ENCODE measurements at places on chromosomes 7 and 10. TPM values are rescaled to one million over a fixed set of nuclear protein-coding genes. Genes with fewer than 3 reads are reported as not detected.
A peak's percentile ranks its signal among the peaks of the same experiment; 100 is the strongest.

DNA sequence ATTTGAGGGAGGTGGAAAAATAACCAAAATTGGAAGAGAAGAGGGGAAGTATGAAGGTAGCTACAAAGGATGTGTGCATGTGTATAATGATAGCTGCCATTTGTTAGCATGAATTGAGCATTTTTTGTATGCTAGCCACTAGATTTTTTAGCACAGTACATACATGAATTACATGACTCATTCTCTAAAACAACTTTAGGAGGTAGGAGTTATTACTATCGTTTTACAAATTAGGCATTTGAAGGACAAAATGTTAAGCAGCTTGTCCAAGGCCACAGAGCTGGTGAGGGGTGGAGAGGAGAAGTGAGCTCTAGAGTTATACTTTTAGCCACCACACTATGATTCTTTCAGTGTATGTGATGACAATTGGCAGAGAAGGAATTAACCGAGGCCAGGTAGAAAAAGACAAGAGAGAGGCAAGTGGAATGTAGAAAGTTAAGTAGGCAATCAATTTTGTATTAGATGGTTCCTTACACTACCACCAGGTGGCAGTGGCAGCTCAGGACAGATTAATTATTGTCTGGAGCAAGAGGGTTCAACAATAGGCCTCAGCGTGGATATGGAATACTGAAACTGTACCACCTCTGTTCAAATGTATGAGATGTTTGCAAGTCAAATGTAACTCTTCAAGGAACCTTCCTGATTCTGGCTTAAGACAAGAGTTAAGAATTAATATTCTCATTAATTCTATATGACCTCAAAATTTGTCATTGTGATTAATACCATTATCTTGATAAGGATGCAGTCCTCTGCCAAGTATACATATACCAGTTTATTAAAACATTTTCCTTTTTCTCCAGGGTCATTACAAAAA lies 128.0 kb downstream of the MBL2 start:
- no peaks in the 10 kb centered on the region for H3K36me3 ChIP-seq
- H3K4me3 ChIP-seq: no peak overlapping the region
- H3K4me1 ChIP-seq: no peaks in the 10 kb centered on the region
- DNase-seq: no peak

GRCh38 chr10:59537501-59537900 lies 172.1 kb downstream of the SLC16A9 start:
- H3K27me3 ChIP-seq: no peaks in the 10 kb centered on the region
- H3K4me1 ChIP-seq: no peaks in the 10 kb centered on the region
- no peak overlapping the region for H3K27ac ChIP-seq
- no peaks in the 10 kb centered on the region for H3K36me3 ChIP-seq
- H3K4me3 ChIP-seq: no peak overlapping the region
- no peak for DNase-seq

DNA sequence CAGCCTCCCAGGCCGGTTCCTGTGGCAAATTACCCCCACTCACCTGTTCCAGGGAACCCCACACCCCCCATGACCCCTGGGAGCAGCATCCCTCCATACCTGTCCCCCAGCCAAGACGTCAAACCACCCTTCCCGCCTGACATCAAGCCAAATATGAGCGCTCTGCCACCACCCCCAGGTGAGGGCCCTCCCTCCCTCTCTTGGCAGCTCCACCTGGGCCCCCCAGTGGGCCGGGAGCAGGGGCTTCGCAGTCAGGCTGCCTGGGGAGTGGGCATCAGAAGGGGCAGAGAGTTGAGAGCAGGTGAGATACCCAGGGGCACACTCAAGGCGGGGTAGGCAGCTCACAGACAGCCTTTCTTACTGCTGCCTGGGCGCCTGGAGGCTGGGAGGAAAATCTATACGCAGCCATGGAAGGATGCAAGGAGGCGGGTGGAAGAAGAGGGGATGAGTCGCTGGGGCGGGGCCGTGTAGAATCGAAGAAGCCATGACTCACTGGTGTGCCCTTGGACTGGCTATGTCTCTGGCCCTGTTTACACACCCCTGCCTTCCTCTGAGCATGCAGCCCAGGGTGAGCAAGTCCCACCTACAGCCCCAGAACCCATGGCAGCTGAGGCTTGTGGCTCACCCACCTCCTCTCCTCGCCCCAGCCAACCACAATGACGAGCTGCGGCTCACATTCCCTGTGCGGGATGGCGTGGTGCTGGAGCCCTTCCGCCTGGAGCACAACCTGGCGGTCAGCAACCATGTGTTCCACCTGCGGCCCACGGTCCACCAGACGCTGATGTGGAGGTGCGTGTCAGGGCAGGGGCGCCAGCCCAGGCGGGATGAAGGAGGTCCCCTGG lies 48.6 kb upstream of the PPIF start:
- H3K27me3 ChIP-seq: no peaks in the 10 kb centered on the region
- no peak overlapping the region for H3K4me3 ChIP-seq
- H3K27ac ChIP-seq: no peak overlapping the region
- no peaks in the 10 kb centered on the region for H3K4me1 ChIP-seq

GRCh38 chr10:97321032-97321803 lies 2.1 kb downstream of the FRAT1 start:
- peak overlapping the region; percentile 99 for H3K27ac ChIP-seq
- H3K4me1 ChIP-seq: peaks cover 23% of the 10 kb centered on the region
- peak overlapping the region; percentile 70 for H3K4me3 ChIP-seq
- no peaks in the 10 kb centered on the region for H3K36me3 ChIP-seq

DNA sequence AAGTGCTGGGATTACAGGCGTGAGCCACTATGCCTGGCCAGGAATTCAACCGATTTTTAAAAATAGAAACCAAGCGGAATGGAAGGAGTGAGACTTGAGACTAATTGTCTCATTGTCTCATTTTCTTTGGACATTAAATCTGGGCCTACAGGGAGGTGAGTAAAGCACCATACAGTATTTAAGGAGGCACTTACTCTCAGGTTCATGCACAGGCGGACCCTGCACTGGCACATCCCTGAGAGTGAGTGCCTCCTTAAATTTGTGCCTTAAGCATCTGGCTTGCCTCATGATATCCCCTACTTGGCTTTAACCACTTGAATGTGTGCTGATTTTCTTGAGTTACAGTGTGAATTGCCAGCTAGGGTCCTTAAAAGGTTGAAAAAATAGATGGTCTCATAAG lies 10.6 kb downstream of the UBE3C start:
- H3K27me3 ChIP-seq: no peaks in the 10 kb centered on the region
- no peak overlapping the region for H3K27ac ChIP-seq
- no peak overlapping the region for H3K4me3 ChIP-seq
- H3K36me3 ChIP-seq: no peaks in the 10 kb centered on the region
- H3K4me1 ChIP-seq: peaks cover 34% of the 10 kb centered on the region

DNA sequence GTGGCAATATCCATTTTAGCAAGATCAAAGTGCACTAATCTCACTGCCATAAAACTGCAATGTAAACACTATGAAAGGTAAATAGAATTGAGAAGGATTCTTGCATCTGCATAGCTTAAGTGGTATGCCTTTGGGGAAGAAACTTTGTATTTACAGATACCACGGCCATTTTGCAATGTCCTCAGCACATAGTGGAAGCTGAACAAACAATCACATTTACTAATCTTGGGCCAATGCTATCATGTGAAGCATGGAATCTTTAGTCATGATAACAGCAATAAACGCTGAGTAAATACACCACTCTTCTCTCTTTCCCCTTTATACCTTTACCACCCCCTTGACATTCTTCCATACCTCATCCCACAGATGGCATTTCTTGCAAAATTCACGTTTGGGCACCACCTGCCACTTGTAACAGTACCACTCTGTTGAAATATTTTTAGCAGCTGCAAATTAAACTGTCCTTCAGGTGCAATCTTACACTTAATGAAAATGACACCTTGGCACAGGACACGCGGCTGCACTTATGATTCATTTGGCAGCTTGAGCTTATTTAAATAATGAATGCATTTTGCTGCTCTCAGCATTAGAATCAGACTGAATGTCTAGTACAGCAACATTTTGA lies 171.8 kb downstream of the SEMA3A start:
- H3K27me3 ChIP-seq: no peaks in the 10 kb centered on the region
- DNase-seq: no peak
- no peaks in the 10 kb centered on the region for H3K4me1 ChIP-seq

Gene SH2D4B
- not detected for polyA plus RNA-seq

Gene IFIT1B
- polyA plus RNA-seq: 0.14 TPM

Gene SSC4D
- polyA plus RNA-seq: 0.17 TPM
